NCI-H187 treated with DMSO at 0.1 percent for 48 hours (cell line): ENCODE measurements at places on chromosomes 2 and 18.

DNA sequence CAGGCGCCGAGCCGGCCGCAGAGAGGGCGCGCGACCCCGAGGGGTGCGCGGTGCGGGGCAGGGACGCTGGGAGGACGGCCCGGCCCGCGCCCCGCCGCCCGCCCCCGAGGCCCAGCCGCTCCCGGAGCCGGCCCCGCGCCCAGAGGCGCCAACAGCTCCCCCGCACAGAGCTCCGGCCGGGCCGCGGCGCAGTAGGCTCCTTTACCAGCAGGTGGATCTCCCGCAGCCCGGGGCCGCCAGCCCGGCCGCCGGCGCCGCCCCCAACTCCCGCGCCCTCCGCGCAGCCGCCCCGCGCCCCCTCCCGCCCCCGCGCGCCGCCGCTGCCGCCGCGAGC, 258 bp downstream of the MGAT4A start:
- no peak for DNase-seq

- no peak for DNase-seq
Measured at GRCh38 chr2:25420820-25421237, 79.1 kb upstream of the DNMT3A start.

GRCh38 chr2:38421274-38422056, 44.4 kb upstream of the ATL2 start:
- no peak for DNase-seq

DNA sequence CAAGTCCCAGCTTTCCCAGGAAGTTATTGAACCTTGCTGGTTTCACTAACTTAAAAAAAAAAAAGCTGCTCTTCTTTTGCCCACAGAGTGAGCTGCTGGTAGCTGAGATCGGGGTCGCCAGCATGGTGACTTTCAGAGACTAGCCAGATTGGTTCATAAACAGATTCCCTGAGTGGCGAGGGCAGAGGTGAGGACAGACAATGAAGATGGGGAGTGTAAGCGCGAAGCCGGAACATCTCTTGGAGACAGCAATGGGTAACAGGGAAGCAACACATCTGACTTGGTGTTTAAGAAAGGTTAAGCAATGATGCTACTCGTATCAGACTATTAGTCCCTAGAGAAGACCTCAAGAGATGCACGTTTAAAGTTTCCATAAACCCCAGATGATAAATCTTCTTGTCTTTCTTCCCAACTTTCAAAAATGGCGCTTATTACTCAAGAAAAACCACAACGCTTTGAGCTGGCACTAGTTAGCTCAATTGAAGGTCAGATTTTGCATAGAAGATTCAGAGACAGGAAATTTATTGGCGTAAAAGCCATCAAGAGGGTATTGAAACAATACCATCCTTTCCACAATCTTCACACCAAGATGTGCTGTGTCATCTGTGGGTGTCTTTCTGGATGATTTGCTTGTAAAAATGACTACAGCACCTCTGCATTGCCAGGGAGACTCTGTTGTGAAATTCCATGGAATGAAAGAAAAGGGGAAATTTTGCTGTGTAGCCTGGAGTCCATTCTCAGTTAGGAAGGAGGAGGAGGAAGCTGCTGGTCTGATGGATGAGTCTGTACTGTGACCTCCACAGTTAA, 193.1 kb upstream of the CXCR4 start:
- no peak for DNase-seq

DNA sequence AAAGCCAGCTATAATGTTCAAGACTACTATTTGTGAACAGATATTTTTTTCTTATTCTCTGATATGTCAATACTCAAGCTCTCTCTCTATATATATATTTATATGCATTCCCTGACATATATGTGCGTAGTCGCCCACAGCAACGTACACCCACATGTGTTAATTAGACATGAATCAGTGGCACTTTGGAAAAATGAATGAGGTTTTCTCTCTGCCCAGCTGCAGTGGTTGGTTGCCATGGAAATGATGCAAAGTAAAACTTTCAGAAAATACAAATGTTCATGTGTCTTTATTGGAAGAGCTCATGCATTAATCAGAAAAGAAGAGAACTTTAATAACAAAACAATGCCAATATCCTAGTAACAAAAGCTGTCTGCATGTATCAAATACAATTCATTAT, 34.7 kb downstream of the UNC80 start:
- DNase-seq = no peak

DNA sequence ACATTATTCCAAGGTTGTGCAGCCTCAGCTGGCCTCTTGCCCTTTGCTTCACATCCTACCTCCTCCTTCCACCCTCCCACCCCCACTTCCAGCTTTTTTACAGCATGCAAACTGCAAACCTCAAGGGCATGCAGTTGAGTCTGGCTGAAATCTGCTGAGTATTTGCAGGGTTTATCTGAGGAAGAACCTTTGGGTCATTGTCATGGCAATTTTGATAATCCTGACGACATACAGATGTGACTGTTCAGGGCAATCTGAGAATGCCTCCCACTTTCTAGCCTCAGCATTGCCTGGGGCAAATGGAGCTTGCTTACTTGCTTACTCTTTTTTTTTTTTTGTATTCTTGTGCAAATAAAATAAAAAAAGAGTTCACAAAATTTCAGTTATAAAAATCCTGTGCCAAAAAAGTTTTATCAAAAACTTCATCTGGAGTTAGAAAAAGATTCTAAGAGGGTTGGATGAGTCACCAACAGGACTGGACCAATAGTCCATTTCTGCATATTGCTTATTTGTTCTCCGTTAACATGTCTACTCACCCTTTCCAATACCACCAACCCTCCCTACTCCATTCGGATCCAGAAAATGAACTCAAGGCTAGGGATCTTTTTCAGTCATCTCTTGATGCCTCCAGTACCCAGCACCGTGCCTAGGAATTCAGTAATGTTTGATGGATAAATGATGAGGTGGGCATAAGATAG, 23.6 kb upstream of the LHCGR start:
- DNase-seq = no peak

- no peak for DNase-seq
Measured at GRCh38 chr18:36519358-36519757, 221.8 kb downstream of the FHOD3 start.

GRCh38 chr2:127078028-127078427, 28.9 kb downstream of the BIN1 start:
- no peak for DNase-seq

DNA sequence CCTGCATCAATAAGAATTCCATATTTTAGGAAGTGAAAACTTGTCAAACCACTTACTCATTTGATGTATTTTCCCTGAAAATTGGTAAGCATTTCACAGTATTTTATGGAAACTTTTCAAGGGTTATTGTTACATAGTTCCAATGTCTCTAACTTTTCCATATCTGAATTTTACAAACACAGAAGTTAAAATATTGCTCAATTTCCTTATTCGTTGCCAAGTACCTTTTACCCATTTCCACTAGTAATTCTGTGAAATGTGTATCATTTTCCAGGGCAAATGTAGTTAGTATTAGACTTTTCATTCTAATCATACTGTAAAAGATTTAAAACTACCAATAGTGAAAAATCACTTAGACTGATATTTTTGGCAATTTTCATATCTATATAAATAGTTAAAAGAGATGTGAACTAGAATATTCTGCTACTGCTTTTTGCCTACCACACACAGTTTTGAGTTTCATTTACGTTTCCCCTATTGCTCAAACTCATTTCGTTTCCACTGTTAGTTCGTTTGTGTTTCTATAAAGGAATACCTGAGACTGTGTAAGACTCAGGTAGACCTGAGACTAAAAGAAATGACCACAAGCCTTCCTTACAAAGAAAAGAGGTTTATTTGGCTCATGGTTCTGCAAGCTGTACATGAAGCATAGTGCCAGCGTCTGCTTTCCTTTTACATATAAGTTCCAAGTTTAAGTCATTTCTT, 86.3 kb downstream of the PMS1 start:
- no peak for DNase-seq

- no peak for DNase-seq
Measured at GRCh38 chr2:179543361-179543901, 278.8 kb upstream of the SESTD1 start.

- DNase-seq = no peak
Measured at GRCh38 chr2:64980183-64980582, 9.0 kb upstream of the SLC1A4 start.

DNA sequence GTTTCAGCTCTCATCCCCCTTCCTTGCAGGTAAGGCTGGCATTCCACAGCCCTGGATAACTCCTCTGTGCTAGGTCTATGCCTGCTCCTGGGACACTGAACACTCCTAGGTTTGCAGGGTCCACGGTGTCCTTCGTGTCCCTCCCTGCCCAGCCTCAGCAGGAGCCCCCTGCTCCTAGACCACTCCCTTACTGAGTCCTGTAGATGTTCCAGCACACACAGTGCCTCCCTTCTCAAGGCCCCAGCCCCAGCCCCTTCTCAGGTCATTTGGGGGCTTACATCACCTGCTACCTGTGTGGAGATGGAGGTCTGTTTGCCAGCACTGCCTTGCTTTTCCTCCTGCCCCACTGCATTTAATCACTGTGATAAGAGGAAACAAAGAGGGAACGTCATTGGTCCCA, 146.4 kb upstream of the TNP1 start:
- DNase-seq = no peak

- no peak for DNase-seq
Measured at GRCh38 chr2:10768063-10768507, 44.5 kb downstream of the PDIA6 start.

DNA sequence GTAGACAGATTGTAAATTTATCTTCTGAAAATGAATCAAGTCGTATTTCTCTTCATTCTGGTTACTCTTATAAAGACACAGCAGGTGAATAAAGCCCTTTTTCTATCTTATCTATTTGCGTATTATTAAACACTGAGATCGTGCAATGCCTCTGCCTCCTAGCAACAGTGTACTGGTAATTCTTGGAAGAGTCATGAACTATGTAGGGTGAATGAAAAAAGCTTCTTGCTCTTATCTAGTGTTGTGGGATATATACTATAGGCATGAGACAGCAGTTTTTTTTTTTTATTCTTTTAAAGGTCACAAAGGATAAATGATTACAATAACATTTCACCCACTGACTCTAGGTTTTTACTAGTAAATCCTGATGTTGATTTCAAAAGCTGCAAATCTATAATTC, 324.2 kb downstream of the PDE11A start:
- DNase-seq = no peak

DNA sequence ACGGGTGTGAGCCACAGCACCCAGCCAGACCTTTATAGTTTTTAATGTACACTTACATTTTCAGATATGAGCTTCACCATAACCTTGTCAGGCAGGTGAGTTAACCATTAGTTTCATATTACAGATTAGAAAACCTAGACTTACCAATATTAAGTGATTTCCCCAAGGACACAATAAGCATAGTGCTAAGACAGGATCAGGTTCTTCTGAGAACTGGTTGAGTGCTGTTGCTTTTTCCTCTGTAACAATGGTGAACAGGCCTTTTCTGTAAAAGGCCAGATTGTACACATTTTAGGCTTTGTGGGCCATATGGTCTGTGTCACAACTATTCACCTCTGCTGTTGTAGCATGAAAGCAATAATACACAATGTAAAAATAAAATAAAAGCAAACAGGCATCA, 332.0 kb downstream of the PIK3C3 start:
- no peak for DNase-seq

GRCh38 chr2:23791030-23791429, 135.9 kb downstream of the ATAD2B start:
- DNase-seq = no peak

GRCh38 chr2:208285853-208286252, 19.8 kb downstream of the PIKFYVE start:
- no peak for DNase-seq
